ENCODE measurements at places on chromosomes 12 and 14. TPM values are rescaled to one million over a fixed set of nuclear protein-coding genes. Genes with fewer than 3 reads are reported as not detected.

Gene PLEKHD1
- not detected for total RNA-seq

Gene BDKRB1
- total RNA-seq, result not detected

Gene CLEC1A
- not detected for total RNA-seq

Gene C3AR1
- total RNA-seq, result not detected

Gene CPNE6
- total RNA-seq, result not detected

Gene KLHL28
- 14.8 TPM for total RNA-seq

Gene SLC16A7
- 1.3 TPM for total RNA-seq

Gene SPTB
- 0.09 TPM for total RNA-seq

Gene ASPG
- 0.87 TPM for total RNA-seq

Gene ABHD12B
- not detected for total RNA-seq

Gene RD3L
- not detected for total RNA-seq

Gene STON2
- 25.0 TPM for total RNA-seq

Gene FGF6
- total RNA-seq, result not detected

Gene PEX5
- 20.2 TPM for total RNA-seq

Gene RNASE9
- not detected for total RNA-seq

Gene LMNTD1
- total RNA-seq, result not detected

Gene TRHDE
- 0.22 TPM for total RNA-seq

Gene VSX2
- total RNA-seq, result 0.51 TPM

Gene SMCO2
- not detected for total RNA-seq

Gene PZP
- total RNA-seq, result not detected

Gene HELB
- 4.6 TPM for total RNA-seq

Gene C12orf60
- 5.4 TPM for total RNA-seq

Gene ETFRF1
- 24.8 TPM for total RNA-seq

Gene BICDL1
- total RNA-seq, result 2.5 TPM

Gene DACT1
- 3.4 TPM for total RNA-seq

Gene GRIN2B
- total RNA-seq, result 0.52 TPM

Gene SRGAP1
- 3.0 TPM for total RNA-seq

Gene FGF23
- 0.58 TPM for total RNA-seq

Gene NKX2-1
- not detected for total RNA-seq

Gene SOAT2
- not detected for total RNA-seq

Gene FMNL3
- total RNA-seq, result 24.0 TPM

Gene RBP5
- not detected for total RNA-seq

Gene AKAP3
- 2.4 TPM for total RNA-seq

Gene ASCL1
- total RNA-seq, result not detected

Gene STAT2
- 105 TPM for total RNA-seq

Gene USP44
- 67.1 TPM for total RNA-seq

Gene ABCC9
- total RNA-seq, result not detected

Gene YBX3
- total RNA-seq, result 123 TPM

Gene GARIN6
- not detected for total RNA-seq

Gene HPD
- not detected for total RNA-seq

Gene HOXC6
- not detected for total RNA-seq

Gene HNRNPA1
- total RNA-seq, result 1,779 TPM

Gene CREBL2
- 31.4 TPM for total RNA-seq

Gene CAND1
- total RNA-seq, result 193 TPM

Gene RNASE2
- not detected for total RNA-seq

Gene KRT72
- not detected for total RNA-seq

Gene DDX54
- 72.9 TPM for total RNA-seq

Gene IL22
- not detected for total RNA-seq
